ENCODE measurements at places on chromosomes 16 and 17.
A peak's percentile ranks its signal among the peaks of the same experiment; 100 is the strongest.

- DNase-seq, result no peak
These were observed 8.2 kb upstream of the EIF1 start for GRCh38 chr17:41680426-41681040.

DNA sequence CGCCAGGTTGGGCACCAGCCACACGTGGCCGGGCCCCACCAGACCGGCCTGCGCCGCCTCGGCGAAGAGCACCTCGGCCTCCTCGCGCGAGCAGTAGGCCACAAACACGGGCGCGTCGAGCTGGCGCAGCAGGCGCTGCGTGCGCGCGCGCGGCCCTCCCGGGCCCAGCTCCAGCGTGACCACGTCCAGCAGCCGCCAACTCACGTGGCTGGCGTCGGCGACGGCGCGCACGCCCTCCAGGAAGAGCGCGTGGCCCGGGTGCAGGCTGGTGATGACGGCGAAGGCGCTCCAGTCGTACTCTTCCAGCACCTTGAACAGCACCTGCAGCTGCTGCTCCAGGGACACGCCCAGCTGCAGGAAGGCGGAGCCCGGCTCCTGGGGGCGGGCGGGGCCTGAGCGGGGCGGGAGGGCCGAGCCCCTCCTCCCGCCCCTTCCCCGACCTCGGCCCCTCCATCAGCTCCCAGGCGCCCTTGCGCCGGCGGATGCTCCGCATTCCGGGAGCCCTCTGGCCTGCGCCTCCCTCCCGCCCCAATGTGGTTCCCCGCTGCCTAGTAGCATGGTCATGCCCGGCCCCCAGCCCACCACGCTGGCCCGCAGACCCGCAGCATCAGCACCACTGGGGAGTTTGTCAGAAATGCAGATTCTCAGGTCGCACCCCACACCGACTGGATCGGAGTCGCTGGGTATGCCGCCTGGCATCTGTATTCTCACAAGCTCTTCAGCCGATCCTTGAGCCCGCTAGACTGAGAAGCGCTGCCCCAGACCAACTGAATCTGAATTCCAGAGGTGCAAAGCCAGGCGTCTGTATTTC is 7.2 kb downstream of the GRIN2C start:
- DNase-seq, result no peak

GRCh38 chr17:7084088-7084487 is 4.0 kb upstream of the CLEC10A start:
- DNase-seq, result no peak

DNA sequence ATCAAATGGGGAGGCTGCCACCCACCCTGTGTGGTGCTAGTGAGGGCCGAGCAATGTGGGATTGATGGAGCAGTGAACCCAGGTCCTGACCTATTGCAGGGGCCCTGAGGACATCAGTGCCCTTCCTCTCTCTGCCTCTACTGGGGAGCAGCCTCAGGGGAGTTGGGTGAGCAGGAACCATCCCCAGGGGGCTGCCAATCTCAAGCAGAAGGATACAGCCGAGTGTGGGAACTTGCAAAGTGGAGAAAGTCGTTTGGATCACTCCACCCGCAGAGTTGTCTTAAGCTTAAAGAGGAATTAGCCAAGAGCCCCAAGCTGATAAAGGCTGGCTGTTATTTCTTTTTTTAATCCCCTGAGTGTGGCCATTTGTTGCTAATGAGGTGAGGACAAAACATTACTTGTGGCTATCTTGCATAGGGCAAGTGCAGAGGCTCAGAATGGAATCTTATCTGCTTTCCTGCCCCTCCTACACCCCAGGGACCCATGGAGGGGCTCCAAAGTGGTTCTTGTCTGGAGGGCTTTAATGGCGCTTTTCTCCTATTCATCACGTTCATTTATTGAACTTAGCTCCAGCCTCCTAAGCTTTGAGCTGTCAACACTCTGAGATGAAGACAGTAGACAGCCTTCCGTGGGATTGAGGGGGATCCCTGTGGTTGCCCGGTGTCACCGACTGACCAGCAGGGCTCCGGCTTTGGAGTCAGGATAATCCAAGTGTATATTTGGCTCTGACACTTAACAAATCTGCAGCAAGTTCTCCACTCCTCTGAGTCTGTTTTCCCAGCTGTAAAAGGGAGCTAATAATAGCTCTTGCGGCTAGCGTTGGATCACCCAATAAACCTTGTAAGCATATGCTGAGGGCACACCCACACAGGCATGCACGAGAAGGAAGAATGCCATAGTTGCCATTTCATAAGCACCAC is 45.1 kb downstream of the MYH11 start:
- no peak for DNase-seq

- DNase-seq, result no peak
These were observed 1334.8 kb downstream of the CDH11 start for GRCh38 chr16:63787014-63787413.

GRCh38 chr16:8797364-8798173 is at the start of the genes PMM2 and TMEM186:
Gene PMM2 (plus strand): TSS chr16:8797839. CDS start chr16:8797883, 44 bp downstream.
Gene TMEM186 (minus strand): TSS chr16:8797639. CDS start chr16:8797614, 25 bp downstream.
- peak; percentile 81 for DNase-seq

GRCh38 chr16:35207059-35207999 is 1747.9 kb downstream of the TP53TG3F start:
- no peak for DNase-seq

GRCh38 chr16:9112166-9112843 is 20.9 kb downstream of the HAPSTR1 start:
- no peak for DNase-seq

DNA sequence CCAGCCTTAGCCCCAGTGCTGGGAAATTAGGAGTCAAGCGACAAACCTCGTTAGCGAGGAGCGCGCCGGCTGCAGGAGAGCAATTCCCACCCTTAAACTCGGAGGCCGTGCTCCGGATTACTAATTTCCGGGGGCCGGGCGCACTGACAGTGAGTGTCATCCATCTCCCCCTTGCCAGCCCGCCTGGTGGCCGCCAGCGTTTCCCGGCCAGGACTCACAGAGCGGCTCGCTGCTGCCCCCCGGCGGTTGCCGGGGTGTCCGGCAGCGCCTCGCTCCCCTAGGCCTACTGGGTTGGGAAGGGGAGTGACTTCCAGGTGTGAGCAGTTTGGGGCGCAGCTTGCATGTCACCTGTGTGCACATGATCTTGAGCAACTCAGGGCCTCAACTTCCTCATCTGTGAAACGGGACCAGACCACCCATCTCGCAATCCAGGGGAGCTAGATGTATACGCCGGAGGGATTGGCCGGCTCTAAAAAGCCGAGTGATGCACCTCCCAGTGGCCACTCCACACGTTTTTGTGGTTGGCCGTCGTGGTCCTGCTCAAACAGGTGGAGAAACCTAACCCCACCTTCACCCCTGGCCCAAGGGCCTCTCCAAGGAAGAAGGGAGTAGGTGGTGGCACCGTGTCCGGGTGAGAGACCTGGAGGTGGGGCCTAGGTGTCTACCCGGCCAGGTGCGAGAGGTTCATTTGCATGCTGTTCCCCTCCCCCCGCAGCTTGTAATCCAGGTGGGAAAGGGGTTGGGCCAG is 2.5 kb upstream of the GSE1 start:
- DNase-seq, result peak; percentile 97

DNA sequence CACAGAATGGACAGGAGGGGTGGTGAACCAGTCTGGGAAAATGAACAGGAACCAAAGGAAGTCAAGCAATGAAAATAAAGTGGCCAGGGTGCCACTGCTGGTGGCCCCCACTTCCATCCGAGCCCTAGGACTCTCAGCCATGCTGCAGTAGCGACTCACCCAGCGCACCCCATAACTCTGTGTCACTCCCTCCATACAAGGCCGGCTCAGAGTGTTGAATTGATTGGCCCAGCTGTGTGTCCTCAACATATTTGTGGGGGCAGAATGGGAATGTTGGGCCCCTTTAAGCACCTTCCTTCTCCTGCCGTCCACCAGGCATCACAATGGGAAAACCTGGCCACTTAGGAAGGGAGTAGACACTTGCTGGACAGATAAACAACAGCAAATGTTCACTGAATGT is 169.0 kb upstream of the SDK2 start:
- no peak for DNase-seq

- DNase-seq, result peak; percentile 2
These were observed 112.9 kb downstream of the METRNL start for GRCh38 chr17:83192161-83192788.

DNA sequence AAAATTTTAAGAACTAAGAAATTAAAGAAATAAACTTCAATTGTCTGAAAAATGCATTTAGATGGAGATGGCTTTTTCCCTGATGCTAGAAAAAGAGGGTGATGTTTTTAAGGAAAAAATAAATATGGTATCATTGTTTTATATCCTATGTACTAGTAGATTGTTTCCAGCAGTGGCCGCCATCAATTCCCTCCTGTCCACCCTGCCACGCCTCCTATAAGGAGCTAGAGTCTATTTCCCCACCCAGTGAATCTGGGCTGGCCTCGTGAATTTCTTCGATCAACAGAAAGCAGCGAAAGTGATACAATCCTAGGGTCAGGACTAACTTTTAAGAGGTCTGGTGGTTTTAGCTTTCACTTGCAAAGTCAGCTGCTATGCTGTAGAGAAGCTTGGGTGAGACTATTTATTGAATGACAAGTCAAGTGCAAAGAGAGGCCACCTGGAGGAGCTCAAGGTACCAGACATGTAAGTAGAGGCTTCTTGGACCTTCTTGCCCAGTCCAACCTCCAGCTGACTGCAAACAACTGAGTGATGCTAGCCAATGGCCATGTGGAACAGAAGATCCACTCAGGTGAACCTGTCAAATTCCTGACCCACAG is 80.9 kb upstream of the MTMR4 start:
- DNase-seq, result no peak

DNA sequence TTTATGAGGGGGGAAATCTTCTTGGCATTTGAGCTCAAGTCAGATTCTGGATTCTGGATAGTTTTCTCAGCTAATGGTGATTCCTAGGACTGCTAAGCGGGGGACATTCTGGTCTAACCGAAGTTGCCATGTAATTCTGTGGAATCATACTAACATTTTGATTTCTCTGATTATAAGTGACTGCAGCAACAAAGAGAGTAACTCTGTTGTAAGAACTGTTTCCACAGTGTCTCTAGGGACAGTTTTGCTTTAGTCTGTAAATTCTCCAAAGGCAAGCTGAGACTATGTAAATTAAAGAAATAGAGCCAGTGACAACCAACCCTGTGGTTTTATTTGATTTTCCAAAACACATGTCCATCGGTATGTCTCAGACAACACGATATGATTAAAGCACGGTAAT is 286.2 kb downstream of the IRX3 start:
- no peak for DNase-seq

- no peak for DNase-seq
These were observed 1.9 kb downstream of the GNG13 start for GRCh38 chr16:798666-799065.

DNA sequence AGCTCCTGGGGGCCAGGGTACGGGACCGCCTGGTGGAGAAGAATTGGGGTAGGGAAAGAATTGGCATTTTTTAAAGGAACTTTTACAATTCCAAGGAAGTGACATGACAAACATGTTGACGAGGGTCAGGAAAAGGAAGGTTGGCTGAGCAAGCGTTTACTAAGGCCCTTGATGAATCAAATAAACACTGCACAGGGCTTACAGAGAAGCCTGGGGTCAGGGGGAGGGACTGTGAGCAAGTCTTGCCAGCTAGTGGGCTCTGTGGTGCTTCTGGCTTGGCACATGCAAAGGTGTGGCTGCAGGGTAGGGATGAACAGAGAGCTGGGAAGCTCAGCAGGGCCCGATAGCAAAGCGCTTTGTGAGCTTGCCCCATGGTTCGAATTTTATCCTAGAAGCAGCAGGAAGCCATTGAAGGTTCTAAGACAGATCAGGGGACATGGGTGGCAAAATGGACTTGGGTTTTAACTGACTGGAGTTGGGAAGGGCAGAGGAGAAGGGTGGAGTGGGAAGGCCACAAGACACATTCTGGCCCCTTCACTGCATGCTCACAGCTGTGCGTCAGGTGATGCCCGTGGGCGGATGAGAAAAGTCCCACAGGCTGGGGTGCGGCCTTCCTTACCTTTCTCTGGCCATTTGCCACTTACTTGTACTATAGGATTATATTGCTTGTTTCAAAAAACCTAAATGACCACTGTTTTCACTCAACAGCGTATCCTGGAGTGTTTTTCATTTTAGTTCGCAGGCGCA is 117.8 kb downstream of the SOCS1 start:
- no peak for DNase-seq

DNA sequence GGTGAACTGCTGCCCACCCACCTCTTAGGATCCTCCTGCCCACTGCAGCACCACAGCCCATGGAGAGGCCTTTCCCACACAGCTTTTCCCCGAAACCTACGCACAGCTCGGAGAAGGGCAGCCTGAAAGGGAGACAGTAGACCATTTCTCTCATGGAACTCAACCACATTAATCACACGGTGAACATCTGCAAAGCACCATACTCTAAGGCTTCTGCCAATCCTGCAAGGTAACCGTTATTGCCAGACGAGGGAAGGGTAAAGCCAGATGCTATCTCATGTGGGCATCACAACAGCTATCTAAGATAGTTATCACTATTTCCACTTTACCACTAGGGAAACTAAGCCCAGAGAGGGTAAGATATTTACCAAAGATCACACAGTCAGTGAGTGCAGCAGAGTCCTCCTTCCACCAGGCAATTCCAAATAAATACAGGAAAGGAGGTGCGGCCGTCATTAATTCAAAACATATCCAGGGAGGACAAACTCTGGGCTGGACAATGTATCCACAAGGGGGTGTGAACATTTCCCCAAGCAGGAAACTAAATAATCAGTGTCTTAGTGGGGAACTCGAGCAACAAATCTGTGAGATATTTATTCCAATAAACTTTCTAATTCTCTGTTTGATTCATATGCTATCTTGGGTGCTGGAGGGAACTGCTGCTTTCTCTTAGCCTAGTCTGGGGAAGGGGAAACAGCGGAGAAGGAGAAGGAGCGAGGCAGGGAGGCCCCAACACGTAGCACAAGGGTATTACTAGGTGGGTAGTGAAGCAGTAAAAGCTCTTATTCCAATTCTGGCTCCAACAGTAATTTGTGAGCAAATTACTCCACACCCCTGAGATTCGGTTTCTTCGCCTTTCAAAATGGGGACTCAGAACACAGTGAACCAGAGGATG is 723 bp downstream of the TMEM186 start:
- DNase-seq, result no peak

DNA sequence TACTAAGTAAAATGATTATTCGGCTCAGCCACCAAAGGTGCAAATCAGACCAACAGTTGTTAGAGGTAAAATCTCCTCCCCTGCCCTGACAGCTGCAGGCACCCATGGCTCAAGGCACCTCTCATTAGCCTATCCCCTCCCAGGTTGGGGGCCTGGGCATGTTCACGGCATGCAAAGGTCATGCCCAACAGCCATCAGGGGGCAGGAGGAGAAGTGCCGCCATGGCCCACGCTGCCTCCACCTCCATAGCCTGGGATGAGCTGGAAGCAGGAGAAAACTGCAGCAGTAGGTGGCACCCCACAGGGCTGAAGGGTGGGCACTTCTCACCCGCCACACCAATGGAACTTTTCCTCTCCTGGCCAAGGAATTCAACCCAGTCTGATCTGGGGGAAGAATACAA is 146.4 kb upstream of the COX10 start:
- DNase-seq, result no peak
